Lung microvascular endothelial cell (primary cell): ENCODE measurements at places on chromosomes 3 and 15.

GRCh38 chr3:197478746-197479668 is 76.8 kb downstream of the BDH1 start:
- DNase-seq = peak; percentile 55

- no peak for DNase-seq
Observed at GRCh38 chr3:19248143-19248542, 99.8 kb downstream of the KCNH8 start.

DNA sequence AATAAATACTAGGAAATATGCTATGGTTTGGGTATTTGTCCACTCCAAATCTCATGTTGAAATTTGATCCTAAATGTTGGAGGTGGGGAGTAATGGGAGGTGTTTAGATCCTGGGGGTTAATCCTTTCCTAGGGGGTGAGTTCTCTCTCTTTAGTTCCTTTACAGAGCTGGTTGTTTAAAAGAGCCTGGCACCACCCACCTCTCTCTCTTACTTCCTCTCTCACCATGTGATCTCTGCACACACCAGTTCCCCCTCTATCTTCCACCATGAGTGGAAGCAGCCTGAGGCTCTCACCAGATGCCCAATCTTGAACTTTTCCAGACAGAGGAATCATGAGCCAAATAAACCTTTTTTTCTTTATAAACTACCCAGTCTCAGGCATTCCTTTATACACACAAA is 10.5 kb downstream of the SLC24A5 start:
- no peak for DNase-seq

- no peak for DNase-seq
Observed at GRCh38 chr15:28901587-28901980, 15.8 kb downstream of the APBA2 start.
